Stimulated activated CD8-positive, alpha-beta memory T cell treated with anti-CD3 and anti-CD28 coated beads, Interleukin-7, amount 100 ng/mL, for 48 hours (primary cell): ENCODE measurements at places on chromosomes 2 and 18.
A peak's percentile ranks its signal among the peaks of the same experiment; 100 is the strongest.

GRCh38 chr2:159946326-159946999 is 116.0 kb downstream of the PLA2R1 start:
- DNase-seq, result no peak

DNA sequence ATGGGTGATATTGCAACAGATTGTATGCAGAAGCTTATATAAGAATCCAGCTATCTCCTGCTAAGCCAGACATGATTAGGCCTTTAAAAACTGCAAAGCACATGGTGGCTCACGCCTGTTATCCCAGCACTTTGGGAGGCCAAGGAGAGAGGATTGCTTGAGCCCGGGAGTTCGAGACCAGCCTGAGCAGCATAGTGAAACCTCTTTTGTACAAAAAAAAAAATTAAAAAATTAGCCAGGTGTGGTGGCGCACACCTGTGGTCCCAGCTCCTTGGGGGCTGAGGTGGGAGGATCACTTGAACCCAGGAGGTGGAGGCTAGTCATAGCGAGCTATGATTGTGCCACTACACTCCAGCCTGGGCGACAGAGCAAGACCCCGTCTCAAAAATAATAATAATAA is 204.6 kb downstream of the TNS1 start:
- DNase-seq, result no peak

- no peak for DNase-seq
These were observed 20.8 kb downstream of the DYNAP start for GRCh38 chr18:54611816-54612215.

GRCh38 chr18:74804677-74805076 is 207.0 kb downstream of the ZNF407 start:
- no peak for DNase-seq

GRCh38 chr18:23053776-23054457 is 81.4 kb upstream of the CABLES1 start:
- no peak for DNase-seq

- DNase-seq, result no peak
These were observed 250.1 kb downstream of the NDUFA10 start for GRCh38 chr2:239774933-239775622.

DNA sequence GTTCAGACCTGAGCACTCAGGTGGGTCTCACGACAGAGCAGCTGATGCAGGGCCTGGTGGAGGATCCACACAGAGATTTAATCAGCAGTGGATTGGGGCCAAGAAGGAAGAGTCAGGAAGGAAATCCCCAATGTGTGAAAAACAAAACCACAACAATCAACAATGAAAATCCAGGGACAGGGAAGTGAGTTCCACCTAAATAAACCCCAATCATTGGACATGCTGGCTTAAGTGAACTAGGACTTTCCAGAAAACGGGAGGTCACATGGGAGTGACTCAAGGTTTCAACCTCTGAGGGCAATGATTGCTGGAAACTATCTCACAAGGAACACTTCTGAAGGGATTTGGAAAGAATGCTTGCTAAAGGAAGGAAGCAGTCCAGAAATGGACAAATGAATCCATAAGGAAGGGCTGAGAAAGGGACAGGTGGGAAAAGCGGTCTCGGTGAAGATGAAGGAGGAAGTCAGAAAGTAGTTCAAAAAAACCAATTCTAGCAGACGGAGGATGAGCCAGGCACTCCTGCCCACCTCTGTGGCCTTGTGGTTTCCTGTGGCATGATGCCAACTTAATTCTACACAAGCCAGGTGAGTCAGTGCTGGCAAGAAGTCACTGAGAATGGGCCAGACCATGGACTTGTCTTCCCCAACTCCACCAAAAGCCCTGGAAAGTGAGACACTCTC is 15.4 kb upstream of the XDH start:
- peak; percentile 40 for DNase-seq

DNA sequence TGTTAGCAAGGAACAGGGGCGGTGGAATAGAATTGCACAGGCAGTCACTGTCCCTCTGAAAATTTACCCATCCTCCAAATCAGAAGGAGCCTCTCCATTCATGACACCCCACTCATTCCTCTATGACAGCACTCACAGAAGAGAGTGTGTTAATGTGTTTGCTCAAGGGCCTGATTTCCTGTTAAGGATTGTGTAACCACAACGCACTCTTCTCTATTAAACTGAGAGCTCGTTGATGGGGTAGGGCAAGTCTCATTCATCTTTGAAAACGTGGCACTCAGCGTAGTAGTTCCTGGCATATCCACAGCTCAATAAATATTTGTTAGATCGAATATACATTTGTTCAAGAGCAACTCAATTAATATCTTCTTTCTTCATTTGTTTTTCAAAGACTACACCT is 106.4 kb downstream of the VAPA start:
- no peak for DNase-seq
